IPS DF 19.7 (cell line): ENCODE measurements at places on chromosomes 5 and 9.
A peak's percentile ranks its signal among the peaks of the same experiment; 100 is the strongest.

- DNase-seq = no peak
Measured at GRCh38 chr5:111859533-111860270, 102.7 kb upstream of the NREP start.

GRCh38 chr5:134975078-134975715, 7.5 kb downstream of the CATSPER3 start:
- DNase-seq = no peak

DNA sequence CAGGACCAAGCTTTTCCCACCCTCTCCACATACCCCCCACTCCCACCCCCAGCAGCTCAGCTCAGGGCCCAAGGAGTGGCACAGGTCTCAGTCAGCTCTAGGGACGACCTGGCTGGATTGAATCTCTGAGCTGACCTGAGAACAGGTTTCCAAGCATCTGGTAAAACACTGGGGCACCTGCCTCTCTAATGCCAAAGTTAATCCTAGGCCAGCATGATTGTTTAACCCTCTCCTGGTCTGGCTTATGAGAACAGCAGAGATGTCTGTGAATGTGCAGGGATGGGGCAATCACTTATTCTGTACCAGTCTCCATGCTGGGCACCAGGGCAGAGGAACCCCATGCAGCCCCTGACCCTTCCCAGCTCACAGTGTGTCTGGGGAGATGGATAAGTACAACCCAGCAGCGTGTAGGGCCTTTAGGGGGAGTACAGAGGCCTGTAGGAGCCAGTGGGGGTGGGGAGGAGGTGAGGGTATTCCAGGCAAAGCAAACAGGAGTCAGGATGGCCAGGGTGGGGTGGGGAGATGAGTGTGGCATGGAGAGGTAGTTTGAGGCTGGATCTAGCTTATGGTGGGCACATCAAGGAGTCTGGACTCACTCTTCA, 678 bp upstream of the KIF12 start:
- DNase-seq = no peak

- DNase-seq = no peak
Measured at GRCh38 chr5:133723126-133723525, 110.8 kb upstream of the FSTL4 start.

DNA sequence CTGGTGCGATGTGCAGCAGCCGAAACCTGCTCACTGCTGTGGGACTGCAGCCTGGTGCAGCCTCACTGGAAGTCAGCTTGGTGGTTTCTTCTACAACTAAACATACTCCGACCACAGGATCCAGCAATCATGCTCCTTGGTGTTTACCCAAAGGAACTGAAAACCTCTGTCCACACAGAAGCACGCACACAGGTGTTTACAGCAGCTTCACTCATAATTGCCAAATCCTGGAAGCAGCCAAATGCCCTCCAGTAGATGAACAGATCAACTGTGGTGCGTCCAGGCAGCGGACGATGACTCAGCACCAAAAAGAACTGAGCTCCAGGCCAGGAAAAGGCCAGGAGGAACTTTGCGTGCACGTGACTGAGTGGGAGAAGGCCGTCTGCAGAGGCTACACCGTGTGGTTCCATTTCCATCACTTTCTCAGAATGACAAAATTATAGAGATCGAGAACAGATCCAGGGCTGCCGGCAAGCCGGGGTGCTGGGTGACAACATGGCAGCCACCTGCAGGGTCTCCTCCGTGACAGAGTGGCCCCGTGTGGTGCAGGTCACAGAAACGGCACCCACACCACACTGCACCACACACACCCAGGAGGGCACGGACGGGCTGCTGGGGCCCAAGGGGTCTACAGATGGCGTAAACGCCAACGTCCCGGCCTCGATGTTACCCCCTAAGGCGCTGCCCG, 23.1 kb upstream of the NSMF start:
- DNase-seq = no peak

DNA sequence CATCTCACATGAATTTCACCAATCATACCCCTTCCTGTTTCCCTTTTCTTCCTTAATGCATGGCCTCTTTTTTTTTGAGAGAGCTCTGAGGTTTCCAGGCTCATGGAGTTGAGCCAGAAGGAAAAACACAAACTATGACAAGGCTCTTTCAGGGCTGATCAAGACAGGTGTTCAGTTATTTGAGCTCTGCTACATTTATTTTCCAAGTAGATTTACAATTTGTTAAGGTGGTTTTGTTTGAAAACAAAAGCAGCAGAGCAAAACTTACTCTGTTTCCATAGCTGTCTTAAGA, 62.4 kb upstream of the IL7R start:
- DNase-seq = no peak

GRCh38 chr5:173517648-173518047, 98.8 kb downstream of the BOD1 start:
- DNase-seq = peak; percentile 40

GRCh38 chr9:137412431-137412830, 10.5 kb downstream of the EXD3 start:
- DNase-seq = no peak

GRCh38 chr5:156971848-156972525, 9.0 kb upstream of the TIMD4 start:
- no peak for DNase-seq

DNA sequence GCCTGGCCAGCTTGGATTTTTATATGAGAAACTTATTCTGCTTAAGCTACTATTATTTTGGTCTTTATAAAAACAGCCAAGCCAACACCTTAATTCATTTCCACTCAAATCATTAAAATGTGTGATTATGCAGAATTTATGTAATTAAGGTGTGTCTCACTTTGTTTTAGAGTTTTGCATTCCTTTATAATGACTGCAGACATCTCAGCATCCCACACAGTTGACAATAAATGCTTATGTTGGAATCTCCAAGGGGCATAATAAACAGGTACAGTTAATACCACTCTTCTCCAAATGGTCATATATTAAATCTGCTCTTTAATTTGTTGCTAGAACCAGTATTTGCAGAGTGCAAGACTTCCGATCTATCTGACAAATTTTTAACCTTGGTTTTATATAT, 34.3 kb downstream of the ARL15 start:
- DNase-seq = no peak

- peak; percentile 47 for DNase-seq
Measured at GRCh38 chr9:101601904-101602765, 7.4 kb upstream of the PPP3R2 start.

GRCh38 chr5:177049285-177049684, 26.8 kb downstream of the ZNF346 start:
- no peak for DNase-seq

GRCh38 chr9:127187231-127187956, 65.0 kb upstream of the ANGPTL2 start:
- no peak for DNase-seq

GRCh38 chr9:117864385-117865057, 160.3 kb downstream of the TLR4 start:
- DNase-seq = no peak

DNA sequence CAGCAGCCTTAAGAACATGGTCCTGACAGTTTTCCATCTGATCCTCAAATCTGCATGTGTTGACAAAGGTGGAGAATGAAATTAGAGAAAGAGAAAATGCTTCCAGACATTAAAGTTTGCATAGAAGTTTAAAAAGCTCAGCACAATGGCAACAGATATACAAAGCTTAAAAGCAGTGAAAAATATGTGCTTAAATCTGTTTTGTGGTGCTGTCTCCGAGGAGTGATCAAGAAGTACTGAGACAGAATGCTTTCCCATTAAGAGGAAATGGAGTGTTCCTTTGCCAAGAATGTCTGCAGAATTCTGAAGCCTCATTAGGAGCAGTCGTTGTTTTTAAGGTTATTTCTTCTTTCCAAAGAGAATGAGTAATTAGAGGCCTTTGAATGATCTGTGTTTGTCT, 131.4 kb downstream of the MCTP1 start:
- DNase-seq = no peak

DNA sequence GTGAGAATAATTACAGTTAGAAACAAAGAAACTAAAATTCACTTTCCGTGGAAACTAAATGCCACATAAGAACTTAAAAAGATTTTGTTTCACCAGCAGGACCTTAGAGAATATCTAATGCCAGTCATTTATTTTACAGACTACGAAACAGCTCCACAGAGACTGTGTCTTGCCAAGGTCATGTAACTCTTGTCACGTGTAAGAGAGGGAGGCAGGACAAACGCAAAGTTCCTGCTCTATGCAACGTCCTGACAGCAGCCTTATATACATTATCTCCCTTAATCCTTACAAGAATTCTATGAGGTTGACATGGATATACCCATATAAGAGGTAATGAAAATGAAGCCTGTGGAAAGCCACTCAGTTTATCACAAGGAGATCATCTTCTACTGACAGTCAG, 39.4 kb downstream of the CTNNAL1 start:
- DNase-seq = no peak

DNA sequence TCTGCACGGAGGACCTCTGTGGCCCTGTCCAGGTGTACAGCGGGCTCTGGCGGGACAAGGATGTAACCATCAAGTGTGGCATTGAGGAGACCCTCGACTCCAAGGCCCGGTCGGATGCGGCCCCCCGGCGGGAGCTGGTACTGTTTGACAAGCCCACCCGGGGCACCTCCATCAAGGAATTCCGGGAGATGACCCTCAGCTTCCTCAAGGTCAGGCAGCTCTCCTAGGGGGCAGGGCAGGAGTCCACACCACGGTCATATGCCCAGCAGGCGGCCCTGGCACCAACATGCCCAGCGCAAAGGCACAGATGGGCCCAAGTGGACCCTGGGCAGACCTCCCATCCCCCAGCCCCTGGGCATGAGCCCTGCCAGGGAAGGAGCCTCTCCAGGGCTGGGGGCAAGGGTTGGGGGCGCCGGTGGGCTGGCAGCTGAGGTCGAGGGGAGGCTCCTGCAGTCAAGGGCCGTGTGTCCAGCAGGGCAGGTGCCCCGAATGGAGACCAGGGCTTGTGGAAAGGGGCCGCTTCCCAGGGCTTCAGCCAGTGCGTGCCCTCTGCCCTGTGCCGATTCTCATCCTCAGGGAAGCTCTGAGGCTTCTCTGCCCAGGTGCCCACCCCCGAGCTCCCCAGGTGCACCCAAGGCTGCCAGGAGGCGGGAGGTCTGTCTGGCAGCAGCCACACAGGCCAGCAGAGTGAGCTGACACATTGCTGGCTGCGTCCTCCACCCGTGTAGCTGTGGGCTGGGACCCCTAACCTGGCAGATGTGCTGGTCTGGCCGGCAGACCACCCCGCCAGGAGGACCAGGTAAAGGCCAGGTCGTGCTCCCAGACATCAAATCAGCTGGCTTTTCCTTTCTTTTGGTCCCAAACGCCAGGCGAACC, 10.0 kb downstream of the DIPK1B start:
- DNase-seq = no peak

DNA sequence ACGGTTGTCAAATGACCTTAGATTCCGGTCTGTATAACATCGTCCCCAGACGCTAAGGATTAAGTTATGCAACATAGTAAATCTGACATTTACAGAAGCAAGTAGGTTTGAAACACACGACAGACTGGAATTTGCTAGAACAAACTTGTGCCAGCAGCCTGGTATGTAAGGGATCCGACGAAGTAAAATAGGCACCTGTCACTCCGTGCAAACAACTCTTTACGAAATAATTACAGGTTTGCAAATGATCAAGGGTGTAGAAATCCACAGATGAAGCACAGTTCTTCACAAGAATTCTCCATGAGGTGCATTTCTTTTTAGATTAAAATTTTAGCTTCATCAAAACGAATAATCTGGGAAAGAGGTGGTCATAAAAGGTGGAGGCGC, 508 bp downstream of the MOCS2 start:
- DNase-seq = no peak

DNA sequence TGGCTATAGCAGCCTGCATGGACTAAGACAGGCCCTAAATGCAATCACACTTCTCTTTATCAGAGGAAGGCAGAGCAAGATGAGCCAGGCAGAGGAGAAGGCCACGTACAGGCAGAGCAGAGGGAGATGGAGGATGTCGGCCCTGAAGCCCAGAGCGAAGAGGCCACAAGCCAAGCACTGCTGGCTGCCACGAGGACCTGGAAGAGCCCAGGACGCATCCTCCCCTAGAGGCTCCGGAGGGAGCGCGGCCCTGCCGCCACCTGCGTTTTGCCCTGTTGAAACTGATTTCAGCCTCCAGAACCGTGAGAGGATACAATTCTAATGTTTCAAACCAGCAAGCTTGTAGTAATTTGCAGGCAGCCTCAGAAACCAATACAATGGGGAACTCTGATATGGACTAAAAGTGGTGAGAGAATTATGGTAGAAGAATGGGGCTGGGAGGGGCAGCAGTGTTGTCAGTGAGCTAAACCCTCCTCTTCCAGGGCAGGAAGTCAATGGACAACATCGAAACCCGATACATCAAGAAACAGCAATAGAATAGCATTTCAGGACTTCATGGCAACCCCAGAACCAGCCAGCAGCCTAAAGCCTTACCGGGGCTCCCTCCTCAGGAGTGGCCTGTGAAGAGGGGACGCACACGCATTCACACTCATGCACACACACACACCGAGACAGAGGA, 32.6 kb downstream of the ADAMTS2 start:
- no peak for DNase-seq

DNA sequence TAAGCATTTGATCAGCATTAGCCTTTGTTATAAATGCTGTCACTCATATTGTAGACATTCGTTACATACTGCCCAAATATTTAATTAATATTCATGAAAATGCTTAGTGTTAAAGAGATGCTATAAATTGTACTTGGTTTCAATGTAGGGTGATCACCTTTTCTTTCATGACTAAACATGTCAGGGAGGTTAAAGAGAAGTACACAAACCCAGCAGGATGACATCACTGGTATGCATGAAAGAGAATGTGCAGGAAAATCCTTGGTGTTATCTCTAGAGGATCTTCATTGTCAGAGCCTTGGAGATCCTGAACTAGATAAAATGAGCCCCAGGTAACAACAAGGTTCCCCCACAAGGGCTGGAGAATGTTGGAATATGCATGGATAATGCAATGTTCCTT, 33.0 kb upstream of the SV2C start:
- DNase-seq = no peak

DNA sequence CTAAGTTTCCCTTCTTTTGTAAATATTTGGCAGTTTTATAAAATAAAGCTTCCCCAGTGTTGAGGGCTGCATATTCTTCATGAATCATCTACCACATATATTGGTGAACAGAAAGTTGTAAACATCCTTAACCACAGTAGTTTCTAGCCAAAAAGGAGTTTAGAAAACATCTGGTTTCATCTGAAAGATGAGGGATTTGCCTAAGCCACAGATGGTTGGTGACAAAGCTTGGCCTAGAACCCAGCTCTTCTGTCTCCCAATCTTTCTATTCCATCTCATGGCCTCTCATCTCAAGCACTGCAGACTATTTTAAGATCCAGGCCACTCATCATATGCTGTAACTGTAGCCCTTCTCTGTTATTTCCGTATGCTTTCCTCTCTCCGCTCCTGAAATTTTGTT, 232.3 kb upstream of the TRPM3 start:
- no peak for DNase-seq

DNA sequence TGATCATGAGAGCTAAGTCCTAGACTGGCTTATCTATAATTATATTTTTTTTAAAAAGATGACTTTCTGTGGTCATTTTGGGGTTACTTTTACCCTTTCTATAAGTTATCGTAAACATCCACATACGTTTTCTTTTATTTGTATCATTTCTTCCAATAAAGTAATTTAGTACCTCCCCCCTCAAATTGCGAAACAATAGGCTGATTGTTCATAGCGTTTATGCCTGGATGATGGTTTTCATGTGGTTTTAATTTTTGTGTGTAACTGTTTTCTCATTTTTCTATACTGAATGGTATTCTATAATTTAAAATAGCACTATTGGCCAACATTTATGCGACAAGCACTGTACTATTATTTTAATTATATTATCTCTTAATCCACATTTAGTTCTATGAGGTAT, 44.5 kb downstream of the SMC5 start:
- DNase-seq = no peak
